ENCODE measurements at places on chromosomes 13 and 19. TPM values are rescaled to one million over a fixed set of nuclear protein-coding genes. Genes with fewer than 3 reads are reported as not detected.

The NLRP9 gene
- total RNA-seq = not detected

The POLD1 gene
- total RNA-seq = 24.5 TPM

The COL4A1 gene
- total RNA-seq = 2,000 TPM

The SACS gene
- 73.3 TPM for total RNA-seq

The ZFR2 gene
- not detected for total RNA-seq

The KIR2DL3 gene
- total RNA-seq = not detected

The DUS3L gene
- 16.9 TPM for total RNA-seq

The APOC1 gene
- not detected for total RNA-seq

Measured in smooth muscle cell of the pulmonary artery (primary cell).